ENCODE measurements at places on chromosomes 12 and 14.

DNA sequence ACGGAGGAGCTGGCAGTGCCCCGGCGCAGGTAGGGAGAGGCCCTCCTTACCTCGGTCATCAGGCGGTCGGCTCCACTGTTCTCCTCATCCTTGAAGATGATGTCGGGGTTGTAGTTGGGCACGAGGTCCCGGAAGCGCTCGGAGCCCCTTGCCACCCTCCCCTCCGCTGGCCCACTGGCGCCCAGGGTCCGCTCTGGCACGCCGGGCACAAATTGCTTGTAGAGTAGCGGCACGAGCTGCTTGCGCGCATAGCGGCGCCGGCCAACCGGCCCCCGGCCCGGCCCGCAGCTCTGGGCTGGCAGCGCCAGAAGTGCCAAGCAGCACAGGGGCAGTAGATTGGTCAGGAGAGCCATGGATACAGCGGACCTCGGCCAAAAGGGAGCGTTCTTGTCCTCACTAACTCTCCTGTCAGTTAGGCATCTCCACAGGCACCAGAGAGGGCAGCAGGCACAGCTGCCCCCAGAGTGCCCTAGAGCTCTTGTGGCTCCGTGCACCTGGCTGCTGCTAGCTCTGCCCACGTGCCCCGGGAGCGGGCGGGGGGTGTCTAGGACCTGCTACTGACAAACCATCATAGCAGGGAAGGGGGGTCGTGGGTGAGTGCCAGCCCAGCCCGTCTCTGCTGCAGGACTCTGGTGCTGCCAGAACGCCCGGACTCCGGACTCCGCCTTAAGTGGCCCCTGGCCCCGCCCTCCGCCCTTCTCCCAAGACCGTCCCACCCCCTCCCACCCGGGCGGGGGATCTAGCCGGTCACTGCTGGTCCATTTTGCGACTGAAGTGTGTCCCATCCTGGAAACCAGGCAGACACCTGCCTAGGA lies at the start of gene DHH:
Gene DHH, minus strand, starts transcription at position 642 of the 815 bp plus-strand sequence. Its CDS starts 289 bp downstream, at position 353.
- no peak for DNase-seq

DNA sequence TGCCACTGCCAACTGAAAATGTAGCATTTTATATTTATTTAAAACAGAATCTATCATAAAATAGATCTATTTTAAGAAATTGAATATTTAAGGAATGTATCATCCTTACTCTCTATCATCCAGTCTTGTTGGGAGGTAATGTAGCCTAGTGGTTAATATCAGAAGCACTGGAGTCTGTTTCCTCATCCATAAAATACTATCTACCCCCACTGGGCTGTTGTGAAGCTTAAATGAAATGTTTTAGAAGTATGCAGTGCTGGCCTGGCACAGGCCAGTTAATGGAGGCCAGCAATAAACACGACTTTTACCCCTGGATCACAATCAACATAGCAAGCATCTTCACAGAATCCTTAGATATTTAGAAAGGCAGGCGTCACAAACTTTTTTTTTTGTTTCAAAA lies 188.0 kb downstream of the CAND1 start:
- DNase-seq, result no peak

GRCh38 chr12:55829967-55830600 lies 697 bp upstream of the DNAJC14 start:
- peak; percentile 18 for DNase-seq

- no peak for DNase-seq
Measured at GRCh38 chr12:11461433-11461832, 66.1 kb upstream of the PRB2 start.

DNA sequence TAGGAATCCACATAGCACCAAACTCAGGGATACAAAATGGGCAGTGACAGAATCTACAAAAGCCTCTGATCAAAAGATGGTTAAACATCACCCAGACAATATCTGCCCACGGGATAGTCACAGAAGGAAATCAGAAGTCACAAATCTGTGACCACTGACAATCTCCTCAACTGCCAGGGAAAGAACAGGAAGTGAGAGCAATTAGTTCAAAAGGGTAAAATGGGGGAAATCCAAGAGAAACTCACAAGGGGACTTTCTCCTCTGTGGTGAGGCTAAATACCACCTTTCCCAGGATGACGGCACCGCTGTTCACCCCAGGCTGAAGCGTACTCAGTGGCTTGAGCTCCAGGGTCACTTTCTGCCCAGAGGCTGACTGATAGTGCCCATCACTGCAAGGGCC lies 10.7 kb downstream of the TTC5 start:
- DNase-seq, result no peak

Measured in CD4-positive, alpha-beta T cell treated with Interleukin-15 for 4 hours (primary cell).